Foreskin keratinocyte (primary cell): ENCODE measurements at places on chromosomes 2 and 18.

- DNase-seq = no peak
Measured at GRCh38 chr2:196821195-196821594, 12.0 kb upstream of the C2orf66 start.

GRCh38 chr2:51387235-51387634, 355.3 kb upstream of the NRXN1 start:
- no peak for DNase-seq

DNA sequence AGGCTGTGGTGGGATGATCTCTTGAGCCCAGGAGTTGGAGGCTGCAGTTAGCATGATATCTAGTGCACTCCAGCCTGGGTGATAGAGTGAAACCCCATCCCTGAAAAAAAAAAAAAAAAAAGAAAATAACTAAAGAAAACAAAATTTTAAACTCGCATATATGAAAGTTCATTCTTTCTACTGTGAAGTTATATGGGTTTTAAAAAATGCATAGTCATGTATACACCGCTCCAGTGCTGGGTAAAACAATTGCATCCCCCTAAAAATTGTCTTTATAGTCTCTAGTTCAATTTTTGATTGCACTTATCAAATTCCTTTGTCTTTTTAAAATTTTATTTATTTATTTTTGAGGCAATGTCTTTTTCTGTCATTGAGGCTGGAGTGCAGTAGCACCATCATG, 65.0 kb upstream of the ACYP2 start:
- DNase-seq = no peak

DNA sequence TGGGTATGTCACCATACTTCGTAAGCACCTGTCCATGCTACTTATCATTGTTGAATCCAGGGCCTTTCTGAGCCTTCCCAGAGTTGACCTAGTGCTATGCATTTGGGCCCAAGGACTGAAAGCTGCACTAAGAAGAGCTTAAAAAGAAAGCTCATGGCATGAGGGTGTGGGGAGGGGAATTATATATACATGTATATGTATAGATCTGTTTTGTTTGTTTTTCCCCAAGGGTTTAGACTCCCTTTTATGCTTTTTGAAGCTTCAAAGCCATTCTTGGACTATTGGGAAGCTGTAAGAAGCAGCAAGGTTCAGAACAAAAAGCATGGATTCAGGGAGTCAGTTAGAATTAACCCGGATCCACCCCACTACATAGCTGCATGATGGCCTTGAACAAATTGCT, 23.3 kb downstream of the MFF start:
- no peak for DNase-seq

- no peak for DNase-seq
Measured at GRCh38 chr18:75293591-75293990, 83.0 kb downstream of the TSHZ1 start.

DNA sequence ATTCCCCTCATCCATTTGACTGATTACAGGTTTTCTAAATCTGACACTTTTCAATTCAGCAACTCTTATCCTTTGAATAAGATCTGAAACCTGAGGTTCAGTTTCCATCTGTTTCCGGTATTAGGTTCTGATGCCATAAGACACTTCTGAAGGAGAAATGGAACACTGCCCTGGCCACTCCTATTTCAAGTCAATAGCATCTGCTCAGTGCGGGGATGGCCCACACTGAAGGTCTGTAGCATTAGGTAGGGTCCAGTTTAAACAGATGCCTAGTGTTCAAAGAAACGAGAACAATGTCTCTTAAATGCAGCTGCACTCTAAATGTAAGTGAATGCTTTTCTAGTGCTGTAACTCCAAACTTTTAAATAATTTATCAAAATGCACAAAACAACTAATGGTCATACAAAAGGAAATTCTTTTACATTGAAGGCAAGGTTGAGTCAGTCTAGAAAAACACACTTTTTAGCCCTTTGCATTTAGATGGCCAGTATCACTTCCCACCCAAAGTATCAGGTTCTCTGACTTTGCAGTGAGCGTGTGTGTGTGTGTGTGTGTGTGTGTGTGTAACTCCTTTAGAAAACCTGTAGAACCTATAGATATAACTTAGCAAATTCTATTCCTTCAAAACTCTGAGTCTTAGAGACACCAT, 78.2 kb downstream of the STK39 start:
- DNase-seq = no peak

GRCh38 chr2:235619544-235619943, 125.7 kb downstream of the AGAP1 start:
- DNase-seq = no peak

DNA sequence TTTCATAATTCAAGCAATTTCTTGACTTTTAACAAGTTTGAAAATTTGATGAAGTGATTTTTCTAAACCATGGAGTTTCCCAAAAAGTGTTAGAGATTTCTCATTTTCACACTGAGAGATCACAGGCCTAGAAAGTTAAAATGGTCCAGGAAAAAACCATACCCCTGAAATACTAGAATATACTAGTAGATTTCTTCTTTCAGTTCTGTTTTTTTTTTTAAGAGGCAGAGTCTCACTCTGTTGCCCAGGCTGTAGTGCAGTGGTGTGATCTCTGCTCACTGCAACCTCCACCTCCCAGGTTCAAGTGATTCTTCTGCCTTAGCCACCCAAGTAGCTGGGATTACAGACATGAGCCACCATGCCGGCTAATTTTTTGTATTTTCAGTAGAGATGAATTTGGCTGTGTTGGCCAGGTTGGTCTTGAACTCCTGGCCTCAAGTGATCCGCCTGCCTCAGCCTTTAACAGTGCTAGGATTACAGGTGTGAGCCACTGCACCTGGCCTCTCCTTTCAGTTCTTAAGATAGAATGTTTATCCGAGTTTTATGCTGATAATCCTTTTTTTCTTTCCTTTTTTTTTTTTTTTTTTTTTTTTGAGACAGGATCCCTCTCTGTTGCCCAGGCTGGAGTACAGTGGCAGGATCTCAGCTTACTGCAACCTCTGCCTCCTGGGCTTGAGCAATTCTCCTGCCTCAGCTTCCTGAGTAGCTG, 14.4 kb downstream of the MTHFD2 start:
- no peak for DNase-seq

- DNase-seq = no peak
Measured at GRCh38 chr2:230226051-230226551, 565 bp downstream of the SP140 start.

GRCh38 chr2:148545390-148546256, 98.9 kb upstream of the EPC2 start:
- no peak for DNase-seq

- DNase-seq = no peak
Measured at GRCh38 chr2:88239781-88240180, 69.6 kb downstream of the THNSL2 start.
